ENCODE measurements at places on chromosomes 2 and 18. TPM values are rescaled to one million over a fixed set of nuclear protein-coding genes. Genes with fewer than 3 reads are reported as not detected.

Gene DNAH6
- total RNA-seq, result under 0.01 TPM

Gene KIF1A
- total RNA-seq, result not detected

Gene SCYGR4
- not detected for total RNA-seq

Gene GREB1L
- total RNA-seq, result 0.30 TPM

Gene LRP1B
- total RNA-seq, result under 0.01 TPM

Gene ALK
- total RNA-seq, result not detected

Gene SYT4
- not detected for total RNA-seq

Gene PTPRN
- total RNA-seq, result 9.8 TPM

Gene FTCDNL1
- 0.30 TPM for total RNA-seq

Gene TMEM198
- total RNA-seq, result 1.2 TPM

Gene SNORC
- 1.5 TPM for total RNA-seq

Gene CD302
- total RNA-seq, result 5.0 TPM

Gene CABYR
- total RNA-seq, result 6.7 TPM

Gene GRB14
- not detected for total RNA-seq

Gene HOXD8
- not detected for total RNA-seq

Gene ZNF2
- 2.5 TPM for total RNA-seq

Gene UCN
- 0.15 TPM for total RNA-seq

Data from bronchus fibroblast of lung (primary cell).